Stimulated activated CD8-positive, alpha-beta memory T cell treated with anti-CD3 and anti-CD28 coated beads, Interleukin-7, amount 100 ng/mL, for 48 hours (primary cell): ENCODE measurements at places on chromosomes 13 and 19.
A peak's percentile ranks its signal among the peaks of the same experiment; 100 is the strongest.

- DNase-seq = no peak
Observed at GRCh38 chr19:47381121-47381520, 32.0 kb downstream of the DHX34 start.

DNA sequence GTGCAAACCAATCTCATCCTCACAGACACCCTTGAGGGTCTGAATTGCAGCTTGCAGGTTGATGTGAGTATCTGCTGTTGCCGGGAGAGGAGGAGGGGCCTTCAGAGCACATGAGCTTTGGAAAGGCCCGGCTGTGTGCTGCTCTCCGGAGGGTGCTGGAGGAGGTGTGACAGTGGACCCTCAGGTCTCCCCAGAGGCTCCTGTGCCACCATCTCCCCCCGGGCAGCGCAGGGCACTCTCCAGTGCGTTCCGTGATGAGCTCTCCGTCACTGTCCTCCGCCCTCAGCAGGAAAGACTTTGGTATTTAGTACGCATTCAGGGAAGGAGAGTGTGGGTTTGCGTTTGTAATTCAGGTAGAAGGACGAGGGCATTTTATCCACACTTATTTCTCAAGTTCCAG is 20.0 kb downstream of the LAMP1 start:
- no peak for DNase-seq

DNA sequence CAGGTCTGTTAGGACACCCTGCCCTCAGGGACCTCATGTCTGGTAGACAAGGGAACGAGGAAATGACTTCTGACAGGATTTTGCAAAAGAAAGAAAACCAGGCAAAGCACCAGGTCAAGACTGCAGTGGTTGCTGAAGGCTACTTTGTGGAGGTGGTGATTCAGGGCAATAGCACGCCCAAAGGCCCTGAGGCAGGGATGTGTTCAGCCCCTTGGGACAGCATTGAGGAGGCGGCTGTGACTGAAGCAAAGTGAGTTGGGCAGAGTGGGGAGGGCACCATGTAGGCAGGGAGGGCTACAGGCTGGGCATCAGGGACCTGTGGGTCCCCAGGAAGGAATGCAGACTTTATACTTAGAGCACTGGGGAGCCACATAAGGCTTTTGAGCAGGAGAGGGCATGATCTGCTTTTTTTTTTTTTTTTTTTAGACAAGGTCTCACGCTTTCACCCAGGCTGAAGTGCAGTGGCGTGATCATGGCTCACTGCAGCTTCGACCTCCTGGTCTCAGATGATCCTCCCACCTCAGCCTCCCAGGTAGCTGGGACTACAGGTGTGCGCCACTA is 10.8 kb upstream of the HOMER3 start:
- no peak for DNase-seq

GRCh38 chr19:48613024-48613851 is 1.6 kb downstream of the FAM83E start:
- no peak for DNase-seq

- no peak for DNase-seq
Observed at GRCh38 chr13:71851498-71852409, 15.2 kb downstream of the DACH1 start.

GRCh38 chr13:78620936-78621470 is 17.7 kb upstream of the POU4F1 start:
- DNase-seq = no peak

DNA sequence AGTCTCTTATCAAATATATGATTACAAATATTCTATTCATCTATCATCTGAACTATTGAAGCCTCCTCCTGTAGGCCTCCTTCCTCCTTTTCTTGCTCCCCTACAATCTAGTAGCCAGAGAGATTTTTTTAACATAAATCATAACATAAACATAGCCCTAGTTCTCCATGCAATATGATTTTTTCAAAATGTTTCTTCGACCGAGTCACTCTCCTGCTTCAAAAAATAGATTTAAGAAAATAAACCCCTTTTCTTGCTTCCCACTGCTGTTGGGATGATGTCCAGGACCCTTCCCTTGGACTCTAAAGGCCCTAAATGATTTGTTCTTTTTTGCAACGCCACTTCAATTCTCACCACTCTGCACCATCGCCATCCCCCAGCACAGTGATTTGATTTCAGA is 319.7 kb upstream of the TSHZ3 start:
- DNase-seq = no peak

- DNase-seq = no peak
Observed at GRCh38 chr19:1590641-1591397, 1.8 kb downstream of the MBD3 start.

DNA sequence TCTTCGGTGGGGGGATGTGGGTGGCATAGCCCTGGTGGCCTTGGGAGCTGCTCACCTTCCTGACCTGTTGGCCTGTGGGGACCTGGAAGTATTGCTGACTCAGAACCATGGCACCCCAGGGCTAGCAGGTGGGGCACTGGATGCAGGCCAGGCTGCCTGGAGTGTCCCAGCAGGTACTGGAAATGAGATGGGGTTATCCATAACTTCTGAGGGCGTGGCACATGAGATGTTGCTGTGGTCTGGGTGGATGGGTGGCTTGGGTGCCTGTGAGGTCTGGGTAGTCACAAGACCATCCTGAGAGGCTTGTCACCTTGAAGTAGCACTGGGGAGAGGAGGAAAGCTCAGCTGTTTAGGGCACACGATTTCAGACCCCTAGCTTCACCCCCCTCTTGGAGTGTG is 636 bp upstream of the RNF225 start:
- no peak for DNase-seq

DNA sequence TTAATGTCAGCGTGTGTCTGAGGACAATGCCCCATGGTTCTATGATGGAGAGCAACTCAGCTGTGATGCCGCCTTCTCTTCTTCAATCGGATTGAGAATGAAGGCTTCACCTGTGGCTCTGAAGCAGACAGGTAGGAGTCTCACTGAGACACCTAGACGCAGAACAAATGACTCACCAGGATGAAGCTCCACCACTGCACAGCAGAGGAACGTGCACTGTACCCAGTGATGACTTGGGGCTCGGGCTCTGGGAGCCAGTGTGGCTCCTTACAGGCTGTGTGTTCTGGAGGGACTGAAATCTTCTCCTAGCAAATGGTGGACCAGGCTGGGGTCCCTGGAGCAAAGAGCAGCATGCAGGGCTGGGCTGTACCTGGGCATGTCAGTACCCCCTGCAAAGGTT is 44.0 kb downstream of the CCDC70 start:
- no peak for DNase-seq

DNA sequence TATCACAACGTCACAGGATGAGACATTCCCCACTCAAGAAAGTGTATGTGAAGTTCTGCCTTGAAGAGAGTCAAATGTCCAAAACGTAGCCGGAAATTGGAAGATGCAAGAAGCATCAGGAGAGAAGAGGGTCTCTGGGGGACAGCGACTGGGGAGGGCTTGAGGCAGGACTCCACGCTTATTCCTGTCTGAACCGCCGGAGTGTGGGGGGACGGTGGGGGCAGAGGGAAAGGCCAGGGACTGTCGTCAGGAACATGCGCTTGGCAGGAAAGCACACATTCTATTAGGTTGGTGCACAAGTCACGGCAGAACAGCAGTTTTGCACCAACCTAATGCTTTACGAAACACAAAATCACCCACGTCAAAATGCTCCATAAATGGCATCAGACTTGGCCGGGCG is 95.3 kb upstream of the TM9SF2 start:
- no peak for DNase-seq

DNA sequence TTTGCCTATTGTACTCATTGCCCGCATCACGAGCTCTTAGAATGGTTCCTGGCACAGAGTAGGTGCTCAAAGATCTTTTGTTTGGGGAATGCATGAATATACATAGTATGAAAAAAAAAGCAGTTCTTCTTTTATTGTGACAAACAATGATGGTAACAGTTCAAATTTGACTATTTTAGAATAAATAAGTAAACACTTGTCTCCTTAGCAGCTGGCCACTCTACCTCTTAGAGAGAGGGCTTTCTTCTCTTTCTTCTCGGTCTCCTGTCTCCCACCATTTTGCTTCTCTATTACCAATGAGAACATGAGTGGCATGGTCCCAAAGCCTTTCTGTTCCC is 639 bp upstream of the SLAIN1 start:
- no peak for DNase-seq

GRCh38 chr19:35352448-35353304 is 5.0 kb downstream of the FFAR1 start:
- DNase-seq = peak; percentile 69

DNA sequence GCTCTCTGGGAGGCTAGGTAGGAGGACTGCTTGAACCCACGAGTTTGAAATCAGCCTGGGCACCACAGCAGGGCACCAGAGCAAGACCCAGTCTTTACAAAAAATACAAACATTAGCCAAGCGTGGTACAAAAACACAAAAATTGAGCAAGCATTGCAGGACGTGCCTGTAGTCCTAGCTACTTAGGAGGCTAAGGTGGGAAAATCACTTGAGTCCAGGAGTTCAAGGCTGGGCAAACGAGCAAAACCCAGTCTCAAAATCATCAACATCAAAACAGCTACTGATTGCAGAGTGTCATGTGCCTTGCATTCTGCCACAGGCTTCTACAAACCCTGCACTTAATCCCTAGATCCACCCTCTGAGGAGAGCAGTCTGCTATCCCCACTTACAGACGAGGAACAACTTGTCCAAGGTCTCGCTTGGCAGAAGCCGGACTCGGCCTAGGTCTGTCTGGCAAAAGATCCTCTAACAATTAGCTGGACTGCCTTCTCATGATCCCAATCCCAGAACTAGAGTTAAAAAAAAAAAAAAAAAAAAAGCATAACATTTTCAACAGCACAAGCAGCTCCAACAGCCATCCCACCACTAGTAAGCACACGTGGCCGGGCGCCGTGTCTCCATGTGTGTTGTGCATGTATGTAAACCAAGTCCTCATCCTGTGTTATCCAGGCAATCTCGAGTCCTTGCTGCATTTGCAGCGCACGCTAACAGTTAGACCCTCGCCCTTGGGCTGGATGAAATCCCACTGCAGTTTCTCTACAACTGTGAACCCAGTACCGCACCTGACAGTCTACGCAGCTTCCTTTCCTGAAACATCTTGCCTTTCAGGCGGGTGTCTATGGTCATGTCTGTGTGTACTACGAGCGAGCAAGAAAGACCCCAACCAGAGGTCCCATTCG is 2.0 kb downstream of the PPP6R1 start:
- DNase-seq = no peak

DNA sequence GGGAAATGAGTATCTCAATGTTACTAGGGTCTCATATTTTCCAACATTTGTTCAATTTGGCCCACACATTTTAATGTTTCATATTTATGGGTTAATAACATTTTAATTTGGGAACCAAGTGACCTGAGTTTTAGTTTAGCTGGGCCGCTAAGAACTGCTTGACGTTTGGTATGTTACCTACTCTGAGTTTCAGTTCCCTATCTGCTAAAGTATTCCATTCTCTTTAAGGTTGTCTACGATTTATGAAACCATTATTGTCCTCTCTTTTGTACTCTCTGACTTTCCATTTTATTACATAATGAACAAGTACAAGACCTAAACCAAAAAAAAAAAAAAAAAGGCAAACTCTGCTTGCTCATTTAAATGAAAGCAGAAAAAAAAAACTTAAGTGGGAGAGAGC is 89.9 kb downstream of the FGF14 start:
- no peak for DNase-seq

GRCh38 chr19:10544242-10544752 is 593 bp downstream of the ATG4D start:
- DNase-seq = no peak

DNA sequence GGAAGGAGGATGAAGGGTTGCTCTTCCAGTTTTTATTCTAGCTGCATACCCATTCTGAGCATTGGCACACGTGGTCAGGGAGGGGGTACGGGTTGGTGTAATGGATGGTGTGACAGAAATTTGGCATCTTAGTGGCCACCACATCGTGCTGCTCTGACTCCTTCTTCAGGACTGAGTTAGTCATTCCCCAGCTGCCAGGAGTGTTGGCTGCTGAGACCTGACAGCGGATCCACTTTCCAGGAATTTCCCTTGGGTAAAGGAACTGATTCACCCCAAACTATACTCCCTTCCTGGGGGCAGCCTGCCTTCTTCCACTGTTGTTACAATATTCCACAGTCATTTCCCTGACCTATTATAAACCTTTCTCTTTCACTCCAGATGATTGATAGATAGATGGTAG is 595.5 kb upstream of the KLHL1 start:
- no peak for DNase-seq

- DNase-seq = no peak
Observed at GRCh38 chr13:110216006-110216397, 91.0 kb downstream of the COL4A1 start.

- no peak for DNase-seq
Observed at GRCh38 chr13:73171926-73172325, 113.1 kb downstream of the KLF5 start.

DNA sequence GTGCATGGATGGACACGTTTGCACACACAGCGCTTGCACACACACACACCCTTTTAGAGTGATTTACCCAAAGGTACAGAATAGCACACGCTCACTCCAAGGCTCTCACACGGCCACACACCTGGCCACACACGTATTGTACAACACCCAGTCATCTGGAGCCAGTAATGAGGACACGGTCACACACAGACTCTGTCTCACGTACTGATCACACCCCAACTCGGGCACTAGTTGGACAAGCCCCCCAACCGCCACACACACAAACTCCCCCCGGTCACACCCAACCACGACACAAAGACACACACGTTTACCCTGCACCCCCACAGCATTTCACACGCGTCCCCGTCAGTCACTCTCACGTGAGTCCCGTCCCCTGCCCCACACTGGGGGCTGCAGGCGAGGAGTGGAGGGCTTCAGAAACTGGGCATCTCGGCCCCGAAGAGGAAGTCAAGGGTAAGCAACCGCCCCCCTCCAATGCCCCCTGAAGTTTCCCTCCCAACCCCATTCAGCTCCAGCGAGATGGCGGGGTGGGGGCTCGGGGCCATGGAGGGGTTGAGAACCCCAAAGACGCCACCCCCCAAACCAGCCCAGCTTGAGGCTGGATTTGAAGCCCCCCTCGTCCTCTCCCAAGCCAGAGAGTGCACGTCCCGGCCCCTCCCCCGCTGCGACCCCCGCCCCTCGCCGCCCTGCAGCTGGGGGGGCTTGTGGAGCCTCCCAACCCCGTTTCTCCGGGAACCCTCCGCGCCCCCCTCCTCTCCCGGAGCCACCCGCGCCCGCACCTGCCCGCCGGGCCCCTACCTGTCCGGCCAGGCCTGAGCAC is 599 bp downstream of the OLFM2 start:
- no peak for DNase-seq

GRCh38 chr19:33756177-33756576 is 40.5 kb upstream of the KCTD15 start:
- no peak for DNase-seq

- no peak for DNase-seq
Observed at GRCh38 chr19:9010693-9011092, 484 bp upstream of the MUC16 start.

DNA sequence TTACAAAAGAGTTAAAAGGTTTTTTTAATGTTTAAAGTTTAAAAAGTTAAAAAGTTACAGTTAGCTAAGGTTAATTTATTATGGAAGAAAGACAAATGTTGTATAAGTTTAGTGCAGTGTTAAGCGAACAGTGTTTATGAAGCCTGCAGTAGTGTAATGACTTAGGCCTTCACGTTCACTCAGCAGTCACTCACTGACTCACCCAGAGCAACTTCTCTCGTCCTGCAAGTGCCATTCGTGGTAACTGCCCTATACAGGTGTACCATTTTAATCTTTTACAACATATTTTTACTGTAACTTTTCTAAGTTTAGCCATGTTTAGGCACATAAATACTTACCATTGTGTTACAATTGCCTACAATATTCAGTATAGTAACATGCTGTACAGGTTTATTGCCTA is 398.2 kb upstream of the NBEA start:
- no peak for DNase-seq

- DNase-seq = no peak
Observed at GRCh38 chr13:81393721-81394120, 1052.8 kb upstream of the SPRY2 start.

GRCh38 chr13:41825691-41826090 is 135.2 kb downstream of the VWA8 start:
- DNase-seq = no peak

- no peak for DNase-seq
Observed at GRCh38 chr13:23622985-23623384, 52.8 kb downstream of the TNFRSF19 start.
